ENCODE measurements at places on chromosomes 11 and 22.

GRCh38 chr22:32522237-32522636 lies 47.6 kb downstream of the FBXO7 start:
- no peak for DNase-seq

GRCh38 chr11:25970726-25971508 lies 361.0 kb upstream of the ANO3 start:
- no peak for DNase-seq

DNA sequence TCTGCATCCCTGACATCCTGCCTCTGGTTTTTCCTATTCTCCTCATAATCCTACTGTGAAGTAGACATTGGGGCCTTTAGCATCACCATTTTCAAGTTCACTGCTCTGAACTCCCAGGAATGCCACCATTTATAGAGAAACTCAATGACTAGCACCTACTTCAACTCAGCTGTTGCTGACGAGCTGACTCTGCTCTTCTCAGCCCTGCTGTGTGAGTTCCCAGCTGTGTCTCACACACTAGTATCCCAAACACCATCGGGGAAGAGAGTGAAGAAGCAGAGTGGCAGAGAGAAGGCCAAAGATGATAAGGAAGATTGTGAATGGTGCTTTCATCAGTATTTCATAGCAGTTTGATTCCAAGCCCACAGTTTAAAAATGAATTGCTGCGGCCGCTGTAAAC lies 71.9 kb downstream of the PLEKHA7 start:
- DNase-seq: no peak

DNA sequence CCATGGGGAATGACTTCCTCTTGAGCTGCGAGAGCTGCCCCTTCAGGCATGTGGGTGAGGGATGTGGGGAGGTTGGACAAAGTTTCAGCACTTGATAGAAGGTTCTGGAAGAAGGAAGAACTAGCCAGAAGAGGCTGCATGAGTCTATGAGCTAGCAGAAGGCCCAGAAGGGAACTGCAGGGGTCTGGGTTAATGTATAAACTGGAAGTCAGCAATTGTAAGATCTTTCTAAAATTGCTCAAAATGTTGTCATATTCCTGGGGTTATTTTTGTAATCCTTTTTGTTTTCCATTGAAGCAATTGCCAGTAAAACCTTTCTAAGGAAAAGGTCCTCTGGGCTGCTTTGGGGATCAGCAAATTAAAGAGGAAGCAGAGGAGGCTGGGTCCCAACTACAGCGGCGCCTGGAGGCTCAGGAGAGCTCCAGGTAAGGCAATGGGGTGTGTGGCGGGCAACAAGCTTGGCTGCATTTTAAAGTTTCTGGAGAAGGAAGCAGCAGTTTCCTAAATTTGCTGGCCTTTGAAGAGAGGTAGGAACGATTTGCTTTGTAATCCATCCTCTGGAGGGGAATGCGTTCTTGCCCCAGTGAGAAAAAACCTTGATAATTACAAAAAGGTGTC lies 29.2 kb downstream of the ADAMTS15 start:
- peak; percentile 18 for DNase-seq

DNA sequence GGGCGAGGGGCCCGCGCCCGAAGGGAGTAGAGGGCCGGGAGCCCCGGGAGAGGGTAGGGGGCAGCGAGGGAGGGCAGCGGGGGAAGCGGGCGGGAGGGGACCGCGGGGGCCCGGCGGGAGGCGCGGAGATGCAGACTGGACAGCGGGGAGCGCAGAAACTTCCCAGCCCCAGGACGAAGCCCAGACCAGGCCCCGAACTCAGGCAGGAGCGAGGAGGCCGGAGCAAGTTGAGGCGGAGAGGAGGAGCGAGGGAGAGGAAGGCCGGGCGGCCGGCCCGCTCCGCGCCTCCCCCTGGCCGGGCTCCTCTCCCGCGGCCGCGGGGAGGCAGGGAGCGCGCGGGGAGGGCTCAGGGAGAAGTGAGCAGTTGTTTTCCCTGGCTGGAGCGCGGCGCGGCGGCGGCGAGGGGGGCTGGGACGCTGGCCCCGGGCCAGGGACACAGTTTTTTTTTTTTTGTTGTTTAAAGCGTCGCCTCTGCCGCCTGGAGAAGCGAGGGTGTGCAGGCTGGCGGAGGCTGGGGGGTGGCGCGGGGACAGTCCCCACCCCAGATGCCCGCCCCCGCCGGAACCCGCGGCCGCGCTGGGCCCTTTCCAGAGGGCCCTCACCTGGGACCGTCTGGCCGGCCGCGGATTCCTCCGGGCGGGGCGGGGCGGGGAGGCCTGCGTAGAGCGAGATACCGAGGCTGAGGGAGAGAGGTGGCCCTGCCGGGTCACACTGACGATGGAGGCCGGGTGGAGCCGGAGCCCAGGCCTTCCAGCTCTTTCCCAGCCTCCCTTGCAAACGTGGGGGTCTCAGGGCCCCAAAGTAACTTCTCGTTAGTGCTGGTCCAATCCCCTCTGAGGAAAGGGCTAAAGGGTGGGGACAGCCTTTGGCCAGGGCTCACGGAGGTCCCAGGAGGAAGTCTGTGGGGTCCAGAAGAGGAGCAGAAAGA lies at the start of gene LTBP3:
Gene LTBP3, minus strand, starts transcription at position 358 of the 928 bp plus-strand sequence. CDS start 400 bp downstream, outside the sequence.
- peak; percentile 81 for DNase-seq

DNA sequence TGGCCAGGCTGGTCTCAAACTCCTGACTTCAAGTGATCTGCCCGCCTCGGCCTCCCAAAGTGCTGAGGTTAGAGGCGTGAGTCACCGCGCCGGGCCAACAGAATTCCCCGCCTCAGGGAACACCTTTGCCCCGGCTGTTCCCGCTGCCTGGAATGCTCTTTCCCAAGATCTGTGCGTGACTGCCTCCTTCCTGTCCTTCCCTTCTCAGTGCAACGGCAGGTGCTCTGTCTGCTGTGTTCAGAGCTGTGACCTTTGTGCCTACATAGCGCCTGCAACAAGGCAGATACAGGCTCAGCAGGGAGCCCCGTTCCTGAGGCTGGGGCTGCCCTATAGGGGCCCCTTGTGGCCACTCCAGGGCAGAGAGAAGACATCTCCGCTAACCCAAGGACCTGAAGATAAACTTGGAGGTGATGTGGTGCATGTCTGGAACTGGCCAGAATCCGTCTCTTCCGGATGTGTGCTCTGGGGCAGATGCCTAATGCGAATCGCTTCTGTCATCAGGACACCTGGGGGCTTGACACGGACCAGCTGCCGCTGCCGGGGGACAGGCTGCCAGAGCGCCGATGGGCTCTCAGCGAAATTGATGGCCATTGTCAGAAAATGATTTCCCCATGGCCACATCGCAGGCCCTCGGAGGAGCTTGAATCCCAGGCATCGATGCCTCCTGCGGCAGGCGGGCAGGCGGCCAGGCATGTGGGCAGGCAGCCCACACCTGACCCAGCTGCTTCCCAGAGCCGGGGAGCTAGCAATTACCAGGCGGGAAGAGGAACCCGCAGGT lies 43.5 kb upstream of the TCF20 start:
- DNase-seq: peak; percentile 69

DNA sequence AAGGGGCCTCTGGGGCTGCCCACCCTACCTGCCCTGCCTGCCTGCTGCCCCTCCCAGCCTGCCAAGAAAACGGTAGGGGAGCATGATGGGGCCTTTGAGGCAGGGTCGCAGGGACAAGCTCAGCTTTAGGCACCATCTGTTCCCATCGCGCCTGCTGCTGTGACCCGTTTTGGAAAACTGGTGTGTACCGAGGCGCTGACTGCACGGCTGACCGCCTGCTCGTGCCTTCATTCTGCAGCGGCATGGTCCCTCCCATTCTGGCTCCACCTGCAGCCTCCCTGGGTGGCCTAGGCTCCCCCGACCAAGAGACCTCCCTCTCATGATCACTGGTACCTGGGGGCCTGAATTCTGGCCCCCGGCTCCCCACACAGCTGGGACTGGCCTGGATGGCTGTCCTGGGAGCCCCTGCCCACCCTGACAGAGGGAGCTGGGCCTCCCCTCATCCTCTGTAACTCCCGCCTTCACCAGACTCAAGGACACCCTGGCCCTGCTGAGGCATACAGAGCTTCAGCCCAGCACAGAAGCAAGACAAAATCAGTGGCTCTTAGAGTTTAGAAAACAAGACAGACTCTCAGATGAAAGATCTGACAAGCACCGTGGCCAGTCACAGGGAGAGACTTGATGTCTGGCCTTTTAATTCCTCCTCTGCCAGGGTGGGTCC lies 6.5 kb upstream of the MYRF start:
- DNase-seq: no peak

DNA sequence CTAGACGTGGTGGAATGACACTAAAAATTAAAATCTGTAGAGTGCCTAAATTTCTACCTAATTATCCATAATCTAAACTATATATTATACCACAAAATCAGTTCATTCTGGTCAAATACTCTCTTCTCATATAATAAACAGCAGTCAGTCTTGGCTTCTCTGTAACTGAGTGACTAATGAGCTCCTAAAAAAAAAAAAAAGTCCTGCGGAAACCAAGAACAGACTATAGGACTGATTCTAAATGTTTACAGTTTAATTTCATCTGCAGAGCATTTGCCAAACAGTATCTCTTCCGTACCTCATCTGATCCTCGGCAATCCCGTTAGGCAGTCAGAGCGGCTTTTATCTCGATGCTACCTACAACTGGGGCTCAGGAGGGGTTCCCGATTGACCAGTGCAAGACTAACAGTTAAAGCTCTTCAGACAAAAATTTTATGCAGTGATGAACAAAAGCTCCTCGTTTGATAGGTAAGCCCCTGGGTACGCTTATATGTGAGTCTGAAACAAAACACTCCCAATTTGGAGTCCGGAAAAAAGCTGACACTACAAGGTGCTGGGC lies 686 bp downstream of the KIF18A start:
- DNase-seq: no peak

DNA sequence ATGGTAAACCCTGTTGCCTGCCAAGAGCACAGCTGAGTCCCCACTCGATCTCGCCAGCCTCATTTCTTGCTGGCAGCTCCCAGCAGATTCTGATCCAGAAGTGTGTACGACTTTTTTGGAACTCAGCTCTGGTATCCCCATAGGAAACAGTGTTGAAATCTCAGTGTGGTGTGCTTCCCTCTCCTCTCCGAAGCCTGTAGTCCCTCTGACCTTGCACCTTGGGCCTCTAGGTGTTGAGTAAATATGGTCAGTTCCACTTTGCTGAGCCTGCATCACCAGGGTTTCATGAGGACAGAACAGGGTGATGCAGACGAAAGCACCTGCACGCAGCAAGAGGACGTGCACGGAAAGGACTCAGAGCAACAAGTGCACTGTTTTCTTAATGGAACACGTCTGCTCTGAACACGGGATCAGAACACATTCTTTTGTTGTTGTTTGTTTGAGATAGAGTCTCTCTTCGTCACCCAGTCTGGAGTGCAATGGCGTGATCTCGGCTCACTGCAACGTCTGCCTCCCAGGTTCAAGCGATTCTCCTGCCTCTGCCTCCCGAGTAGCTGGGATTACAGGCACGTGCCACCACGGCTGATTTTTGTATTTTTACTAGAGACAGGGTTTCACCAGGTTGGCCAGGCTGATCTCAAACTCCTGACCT lies 3.8 kb upstream of the CPT1A start:
- DNase-seq: no peak

GRCh38 chr11:86202013-86202336 lies 42.6 kb upstream of the EED start:
- no peak for DNase-seq

DNA sequence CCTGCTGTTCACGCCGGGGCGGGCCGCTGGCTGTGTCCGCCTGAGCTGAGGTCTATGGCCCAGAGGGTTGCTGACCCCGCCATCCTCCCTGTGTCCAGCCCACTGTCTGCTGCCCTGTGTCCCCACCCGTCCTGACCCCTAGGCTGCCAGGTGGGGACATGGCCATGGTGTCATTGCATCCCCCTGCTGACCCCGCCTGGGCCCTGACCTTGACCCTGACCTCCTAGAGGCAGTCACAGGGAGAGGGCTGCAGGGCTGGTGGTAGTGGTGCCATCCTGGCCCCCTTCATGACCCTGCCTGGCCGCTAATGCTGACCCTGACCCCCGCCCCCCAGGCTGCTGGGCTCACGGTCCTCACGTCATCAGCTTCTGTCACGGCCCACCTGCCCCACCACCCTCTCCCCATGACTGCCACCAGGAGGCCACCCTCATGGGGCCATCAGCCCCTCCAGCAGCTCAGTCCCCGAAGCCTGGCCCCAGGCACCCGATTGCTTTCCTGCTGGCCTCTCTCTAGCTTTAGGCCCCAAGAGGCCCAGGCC lies 285.9 kb downstream of the BRD1 start:
- no peak for DNase-seq

All from LHCN-M2 (cell line).